ENCODE measurements at places on chromosomes 3 and 15.

- DNase-seq, result no peak
- H3K4me1 ChIP-seq, result peaks cover 6% of the 10 kb centered on the region
- no peak overlapping the region for H3K27ac ChIP-seq
- H3K36me3 ChIP-seq, result no peaks in the 10 kb centered on the region
- H3K4me3 ChIP-seq, result no peak overlapping the region
Measured at GRCh38 chr15:75753145-75753544, 40.5 kb upstream of the CSPG4 start.

- H3K27me3 ChIP-seq, result no peaks in the 10 kb centered on the region
- H3K4me1 ChIP-seq, result peaks cover 6% of the 10 kb centered on the region
- no peak overlapping the region for H3K27ac ChIP-seq
- H3K4me3 ChIP-seq, result no peak overlapping the region
Measured at GRCh38 chr3:55897573-55898224, 410.6 kb upstream of the WNT5A start.

DNA sequence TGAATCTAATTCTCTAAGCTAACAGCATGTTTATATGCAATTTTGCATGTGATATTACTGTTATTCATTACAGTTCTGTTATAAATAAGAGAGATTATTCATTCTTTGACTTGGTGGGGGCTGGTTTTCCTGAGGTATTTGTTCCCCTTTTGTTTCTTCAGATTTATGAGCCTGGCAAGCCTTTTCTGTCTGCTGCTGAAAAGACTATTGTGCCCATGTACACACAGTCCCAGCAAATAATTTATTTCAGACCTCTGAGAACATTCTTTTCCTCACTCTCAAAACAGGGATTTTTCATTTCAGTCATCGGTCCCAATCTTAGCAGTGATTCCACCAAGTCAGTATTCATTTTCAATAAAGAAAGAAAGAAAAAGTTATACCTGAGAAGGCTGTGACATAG, 716.8 kb downstream of the NSUN3 start:
- H3K27me3 ChIP-seq, result no peaks in the 10 kb centered on the region
- H3K4me1 ChIP-seq, result no peaks in the 10 kb centered on the region
- H3K4me3 ChIP-seq, result no peak overlapping the region
- DNase-seq, result no peak
- H3K36me3 ChIP-seq, result no peaks in the 10 kb centered on the region
- H3K27ac ChIP-seq, result no peak overlapping the region

GRCh38 chr3:107662124-107662507, 139.4 kb downstream of the BBX start:
- no peaks in the 10 kb centered on the region for H3K36me3 ChIP-seq
- peaks cover 30% of the 10 kb centered on the region for H3K4me1 ChIP-seq
- no peaks in the 10 kb centered on the region for H3K27me3 ChIP-seq
- H3K27ac ChIP-seq, result peak overlapping the region; percentile 25
- no peak for DNase-seq

GRCh38 chr3:138945709-138946662, 951 bp downstream of the FOXL2 start:
- DNase-seq, result no peak
- H3K27me3 ChIP-seq, result peaks cover 99% of the 10 kb centered on the region
- H3K4me3 ChIP-seq, result peak overlapping the region; percentile 41
- no peaks in the 10 kb centered on the region for H3K36me3 ChIP-seq

- no peaks in the 10 kb centered on the region for H3K27me3 ChIP-seq
- H3K4me3 ChIP-seq, result no peak overlapping the region
- no peak overlapping the region for H3K27ac ChIP-seq
- DNase-seq, result no peak
Measured at GRCh38 chr3:52838561-52839267, 3.9 kb upstream of the MUSTN1 start.

GRCh38 chr3:73781541-73781940, 156.8 kb upstream of the PDZRN3 start:
- no peaks in the 10 kb centered on the region for H3K4me1 ChIP-seq
- H3K4me3 ChIP-seq, result no peak overlapping the region
- H3K36me3 ChIP-seq, result no peaks in the 10 kb centered on the region
- H3K27ac ChIP-seq, result no peak overlapping the region

DNA sequence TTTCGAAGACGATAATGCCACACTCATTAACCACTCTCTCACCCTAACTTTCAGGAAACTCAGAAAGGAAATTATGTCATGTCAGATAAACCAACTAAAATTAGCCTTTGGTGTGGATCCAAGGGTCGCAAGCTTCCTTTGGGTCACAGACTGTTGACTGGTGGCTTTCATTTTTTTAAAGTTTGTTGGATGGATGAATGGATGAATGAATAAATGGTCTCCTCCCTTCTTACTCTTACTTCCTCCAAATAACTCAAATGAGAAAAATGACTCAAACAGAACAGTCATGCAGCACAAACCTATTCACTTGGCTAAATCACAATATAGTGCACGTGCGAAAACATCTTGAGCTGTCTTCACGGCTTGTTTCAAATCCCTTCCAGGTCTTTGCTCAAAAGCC, 82.9 kb upstream of the HACD2 start:
- peaks cover 19% of the 10 kb centered on the region for H3K4me1 ChIP-seq
- no peak overlapping the region for H3K4me3 ChIP-seq
- H3K27ac ChIP-seq, result no peak overlapping the region
- no peak for DNase-seq
- no peaks in the 10 kb centered on the region for H3K27me3 ChIP-seq
- H3K36me3 ChIP-seq, result peaks cover 49% of the 10 kb centered on the region

GRCh38 chr3:127760361-127760760, 62.0 kb downstream of the MGLL start:
- H3K27ac ChIP-seq, result no peak overlapping the region
- H3K36me3 ChIP-seq, result no peaks in the 10 kb centered on the region
- H3K4me1 ChIP-seq, result peaks cover 48% of the 10 kb centered on the region
- no peak for DNase-seq
- H3K27me3 ChIP-seq, result no peaks in the 10 kb centered on the region

GRCh38 chr3:32440611-32441350, 49.1 kb downstream of the CMTM7 start:
- no peak for DNase-seq
- H3K27me3 ChIP-seq, result no peaks in the 10 kb centered on the region
- peaks cover 6% of the 10 kb centered on the region for H3K4me1 ChIP-seq

GRCh38 chr3:120983841-120984240, 75.8 kb downstream of the STXBP5L start:
- no peak overlapping the region for H3K27ac ChIP-seq
- no peak overlapping the region for H3K4me3 ChIP-seq
- DNase-seq, result no peak
- H3K27me3 ChIP-seq, result no peaks in the 10 kb centered on the region
- H3K36me3 ChIP-seq, result no peaks in the 10 kb centered on the region

DNA sequence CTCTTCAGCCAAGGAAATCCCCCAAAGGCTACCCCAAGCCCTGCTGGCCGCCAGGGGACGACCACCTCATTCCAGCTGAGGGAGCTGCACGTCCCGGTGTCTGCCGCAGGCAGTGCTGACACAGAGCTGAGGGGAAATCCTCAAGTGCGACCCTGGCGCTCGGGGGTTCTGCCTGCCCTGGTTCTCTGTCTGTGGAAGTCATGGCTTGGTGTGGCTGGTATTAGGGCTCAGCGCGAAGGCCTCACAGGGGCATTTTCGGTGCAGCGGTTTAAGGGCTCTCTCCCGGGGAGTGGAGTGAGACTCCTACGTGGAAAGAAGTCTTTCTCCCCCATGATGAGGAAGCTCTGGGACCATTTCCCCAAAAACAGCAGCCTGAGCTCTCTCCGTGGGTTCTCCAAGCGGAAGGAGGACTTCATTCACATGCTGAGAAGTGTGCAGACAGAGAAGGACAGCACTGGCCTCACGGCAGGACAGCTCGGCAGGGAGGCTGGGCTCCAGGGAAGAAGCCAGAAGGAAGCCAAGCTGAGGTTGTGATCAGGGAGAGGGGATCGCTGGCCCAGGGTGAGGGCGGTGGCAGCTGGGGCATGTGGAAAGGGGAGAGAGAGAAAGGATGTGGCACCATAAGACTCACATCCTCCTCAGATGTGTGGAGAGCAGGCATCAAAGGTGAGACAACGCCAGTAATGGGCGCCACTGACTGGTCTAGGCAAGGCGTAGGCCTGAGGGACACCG, 48.6 kb downstream of the KLF15 start:
- DNase-seq, result no peak
- H3K4me3 ChIP-seq, result no peak overlapping the region
- H3K36me3 ChIP-seq, result no peaks in the 10 kb centered on the region
- H3K27ac ChIP-seq, result no peak overlapping the region

DNA sequence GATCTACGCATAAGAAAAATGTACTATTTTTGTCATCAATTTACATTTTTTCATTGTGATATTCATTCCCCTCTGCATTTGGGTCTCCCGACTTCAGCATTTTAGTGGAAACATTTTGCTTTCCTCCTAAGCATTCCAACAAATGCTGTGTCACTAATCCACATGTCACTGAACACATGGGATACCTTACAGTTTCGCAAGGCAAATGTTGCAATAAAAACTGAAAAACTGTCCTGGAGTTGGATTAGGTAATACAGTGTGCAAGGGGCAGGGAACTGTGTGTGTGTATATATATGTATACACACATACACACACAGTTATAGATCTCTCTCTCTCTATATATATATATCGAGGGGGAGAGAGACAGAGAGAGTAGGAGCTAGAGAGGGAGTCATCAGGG, 632.2 kb downstream of the MAGI1 start:
- no peak overlapping the region for H3K27ac ChIP-seq
- no peaks in the 10 kb centered on the region for H3K27me3 ChIP-seq
- no peak overlapping the region for H3K4me3 ChIP-seq

- no peaks in the 10 kb centered on the region for H3K27me3 ChIP-seq
- H3K4me1 ChIP-seq, result peaks cover 17% of the 10 kb centered on the region
- DNase-seq, result no peak
- H3K36me3 ChIP-seq, result no peaks in the 10 kb centered on the region
- H3K4me3 ChIP-seq, result no peak overlapping the region
Measured at GRCh38 chr3:120496278-120497002, 45.6 kb upstream of the FSTL1 start.

- no peaks in the 10 kb centered on the region for H3K27me3 ChIP-seq
- peaks cover 20% of the 10 kb centered on the region for H3K4me1 ChIP-seq
- no peak for DNase-seq
- H3K27ac ChIP-seq, result no peak overlapping the region
Measured at GRCh38 chr3:14471690-14472089, 68.5 kb downstream of the GRIP2 start.

DNA sequence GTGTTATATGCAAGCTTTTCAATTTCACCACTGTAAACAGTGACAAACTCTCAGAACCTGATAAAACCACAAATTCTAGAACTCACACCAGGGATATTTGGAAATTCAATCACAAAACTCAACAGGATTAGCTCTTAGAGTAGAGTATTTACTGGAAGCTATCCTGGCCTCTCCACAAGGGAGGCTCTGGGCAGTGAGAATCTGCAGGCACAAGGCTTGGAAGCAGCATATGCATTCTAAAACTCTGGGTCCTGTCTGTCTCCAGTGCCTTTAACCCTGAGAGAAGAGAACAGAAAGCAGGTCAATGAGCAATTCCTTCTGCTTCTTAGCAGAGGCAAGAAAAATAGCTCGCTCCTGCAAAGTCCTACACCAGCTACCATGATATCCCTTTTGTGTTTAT, 23.4 kb downstream of the PLSCR4 start:
- no peak overlapping the region for H3K27ac ChIP-seq
- no peak overlapping the region for H3K4me3 ChIP-seq
- no peak for DNase-seq

DNA sequence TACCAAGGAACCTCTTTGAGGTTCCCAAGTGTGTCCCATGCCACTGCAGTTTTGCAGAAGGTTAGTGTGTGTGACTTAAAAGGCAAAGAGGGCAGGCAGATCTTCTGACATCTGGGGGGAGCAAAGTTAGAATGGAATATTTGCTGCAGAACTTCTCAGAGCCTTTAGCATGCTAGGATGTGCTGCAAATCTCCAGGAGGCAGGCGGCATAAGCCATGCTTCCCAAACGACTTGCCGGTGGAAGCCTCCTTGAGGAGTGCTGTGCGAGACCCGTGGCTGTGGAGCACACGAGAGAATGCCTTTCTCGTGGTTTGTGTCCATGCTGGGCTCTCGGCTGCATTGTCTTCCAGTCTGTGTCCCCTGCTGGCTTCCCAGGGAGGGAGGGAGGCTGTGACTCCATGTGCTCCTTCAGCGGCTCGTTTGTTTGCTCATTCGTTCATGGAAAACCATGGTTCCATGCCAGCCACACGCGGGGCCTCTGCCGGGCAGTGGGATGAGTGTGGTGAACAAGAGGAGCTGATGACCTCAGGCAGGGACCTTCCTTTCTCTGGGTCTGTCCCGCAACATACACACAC, 13.8 kb downstream of the HDAC11 start:
- H3K27ac ChIP-seq, result no peak overlapping the region
- no peaks in the 10 kb centered on the region for H3K27me3 ChIP-seq
- H3K36me3 ChIP-seq, result peaks cover 13% of the 10 kb centered on the region

DNA sequence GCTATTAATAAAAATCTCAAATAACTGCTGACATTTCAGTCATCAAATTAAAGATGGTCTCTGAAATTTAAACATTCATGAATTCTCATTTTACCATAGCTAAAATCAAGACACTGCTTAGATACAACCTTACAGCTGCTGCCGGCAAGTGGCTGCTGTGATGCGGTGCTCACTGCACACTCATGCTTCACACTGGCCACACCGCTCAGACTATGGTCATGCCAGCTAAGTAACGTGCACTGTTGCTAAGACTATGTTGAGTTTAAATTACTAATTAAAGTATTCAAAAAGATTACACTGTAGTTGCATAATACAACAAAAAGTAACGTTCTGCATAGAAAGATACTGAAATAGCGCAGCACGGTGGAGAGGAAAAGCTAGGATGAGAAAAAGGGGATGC, 12.1 kb downstream of the ATP13A3 start:
- H3K4me3 ChIP-seq, result no peak overlapping the region
- H3K27ac ChIP-seq, result no peak overlapping the region
- peaks cover 5% of the 10 kb centered on the region for H3K4me1 ChIP-seq
- H3K36me3 ChIP-seq, result no peaks in the 10 kb centered on the region
- H3K27me3 ChIP-seq, result no peaks in the 10 kb centered on the region

GRCh38 chr15:68512052-68512451, 66.7 kb upstream of the CORO2B start:
- no peaks in the 10 kb centered on the region for H3K4me1 ChIP-seq
- no peak overlapping the region for H3K4me3 ChIP-seq
- H3K36me3 ChIP-seq, result no peaks in the 10 kb centered on the region
- DNase-seq, result no peak

DNA sequence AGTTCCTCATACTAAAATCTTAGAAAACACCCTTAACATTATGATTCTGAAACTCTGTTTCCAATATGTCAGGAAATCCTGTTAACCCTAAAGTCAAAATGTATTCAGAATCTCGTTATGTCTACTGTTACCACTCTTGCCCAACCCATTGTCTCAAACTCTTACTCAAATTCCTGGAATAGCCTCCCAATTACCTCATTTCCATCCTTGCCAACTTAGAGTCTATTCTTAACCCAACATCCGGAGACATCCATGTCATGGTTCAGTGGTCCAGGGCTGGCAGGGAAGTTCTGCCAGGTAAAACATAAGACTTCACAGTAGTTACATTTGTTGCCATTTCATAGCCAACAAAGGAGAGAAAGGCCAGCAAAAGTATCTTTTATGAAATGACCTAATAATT, 593.9 kb downstream of the PYDC2 start:
- H3K36me3 ChIP-seq, result no peaks in the 10 kb centered on the region
- no peak for DNase-seq
- no peaks in the 10 kb centered on the region for H3K27me3 ChIP-seq
- H3K27ac ChIP-seq, result no peak overlapping the region
- H3K4me1 ChIP-seq, result no peaks in the 10 kb centered on the region
- no peak overlapping the region for H3K4me3 ChIP-seq
